ENCODE measurements at places on chromosomes 3 and 15.

GRCh38 chr3:27721717-27722564 is at the start of gene EOMES:
Gene EOMES, minus strand, starts transcription at chr3:27722323. Its CDS starts 29 bp downstream, at chr3:27722294.
- no peak for DNase-seq

- no peak for DNase-seq
These were observed 35.1 kb downstream of the HMG20A start for GRCh38 chr15:77455696-77456321.

- no peak for DNase-seq
These were observed 602 bp downstream of the TRIM71 start for GRCh38 chr3:32818229-32818969.

DNA sequence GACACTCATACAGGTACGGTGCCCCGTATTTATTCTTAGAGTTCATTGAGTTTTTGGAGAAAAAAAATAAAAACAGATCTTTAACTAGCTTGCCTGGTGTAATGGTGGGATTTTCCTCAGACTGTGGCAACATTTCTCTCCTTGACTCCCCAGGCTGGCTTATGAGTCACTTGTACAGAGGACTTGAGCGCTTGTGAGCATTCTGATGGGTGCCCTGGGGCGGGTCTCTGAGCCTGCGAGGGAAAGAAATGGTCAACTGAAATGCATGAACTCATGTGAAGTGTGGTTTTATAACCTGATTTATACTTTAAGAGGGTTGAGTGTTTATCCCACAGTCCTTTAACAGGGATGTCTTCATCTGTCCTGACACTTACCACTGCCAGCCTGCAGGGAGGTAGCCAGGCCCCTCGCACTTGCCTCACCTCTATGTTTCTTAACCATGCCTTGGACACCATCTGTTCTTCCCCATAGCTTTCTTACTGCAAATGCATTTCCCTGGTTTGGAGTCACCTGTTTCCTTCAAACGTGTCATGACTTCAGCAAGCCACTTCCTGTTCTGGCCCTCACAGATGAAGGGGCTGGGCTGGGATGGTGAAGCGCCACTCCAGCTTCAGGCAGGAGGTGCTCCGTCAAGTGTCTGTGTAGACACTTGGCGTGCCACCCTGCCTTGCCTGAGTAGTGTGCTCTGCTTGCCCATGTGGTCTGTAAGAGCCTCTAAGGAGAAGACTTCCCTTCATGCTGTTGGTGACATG is 118.7 kb downstream of the PDE8A start:
- DNase-seq = no peak

GRCh38 chr15:91357011-91357410 is 257.0 kb downstream of the SV2B start:
- DNase-seq = no peak

- DNase-seq = no peak
These were observed 76.6 kb downstream of the CHCHD6 start for GRCh38 chr3:126780666-126781065.
